ENCODE measurements at places on chromosomes 4 and X. TPM values are rescaled to one million over a fixed set of nuclear protein-coding genes. Genes with fewer than 3 reads are reported as not detected.

SPRY1 gene
- 198 TPM for total RNA-seq

TTC29 gene
- not detected for total RNA-seq

CT45A5 gene
- not detected for total RNA-seq

PTTG2 gene
- total RNA-seq: 0.90 TPM

NUDT11 gene
- total RNA-seq: 21.1 TPM

- H3K27me3 ChIP-seq: no peaks in the 10 kb centered on the region
- no peak overlapping the region for H3K4me3 ChIP-seq
- H3K4me1 ChIP-seq: no peaks in the 10 kb centered on the region
- no peak for DNase-seq
- no peak overlapping the region for H3K27ac ChIP-seq
Measured at GRCh38 chr4:10036807-10037342, 15.6 kb upstream of the SLC2A9 start.

DNA sequence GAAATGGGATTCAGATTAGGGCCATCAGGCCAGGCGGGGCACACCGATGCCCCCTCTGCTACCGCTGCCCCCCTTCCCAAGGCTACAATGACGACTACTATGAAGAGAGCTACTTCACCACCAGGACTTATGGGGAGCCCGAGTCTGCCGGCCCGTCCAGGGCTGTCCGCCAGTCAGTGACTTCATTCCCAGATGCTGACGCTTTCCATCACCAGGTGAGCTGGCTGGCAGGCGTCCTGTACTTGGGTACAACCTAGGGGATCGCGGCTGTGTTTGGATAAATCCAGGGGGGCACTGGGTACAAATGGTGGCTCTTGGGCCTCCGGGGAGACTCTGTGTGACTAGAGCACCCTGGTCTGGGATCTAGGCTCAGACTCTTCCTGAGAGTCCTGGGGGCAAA lies 1.1 kb downstream of the EMD start:
- H3K4me3 ChIP-seq: peak overlapping the region; percentile 65
- no peaks in the 10 kb centered on the region for H3K27me3 ChIP-seq
- peak; percentile 30 for DNase-seq
- H3K36me3 ChIP-seq: no peaks in the 10 kb centered on the region

- no peaks in the 10 kb centered on the region for H3K4me1 ChIP-seq
- DNase-seq: no peak
- peak overlapping the region; percentile 14 for H3K4me3 ChIP-seq
Measured at GRCh38 chr4:21827575-21827974, 121.0 kb downstream of the KCNIP4 start.

- no peak for DNase-seq
- H3K4me1 ChIP-seq: no peaks in the 10 kb centered on the region
- no peaks in the 10 kb centered on the region for H3K36me3 ChIP-seq
Measured at GRCh38 chr4:18397681-18398390, 376.3 kb upstream of the LCORL start.

DNA sequence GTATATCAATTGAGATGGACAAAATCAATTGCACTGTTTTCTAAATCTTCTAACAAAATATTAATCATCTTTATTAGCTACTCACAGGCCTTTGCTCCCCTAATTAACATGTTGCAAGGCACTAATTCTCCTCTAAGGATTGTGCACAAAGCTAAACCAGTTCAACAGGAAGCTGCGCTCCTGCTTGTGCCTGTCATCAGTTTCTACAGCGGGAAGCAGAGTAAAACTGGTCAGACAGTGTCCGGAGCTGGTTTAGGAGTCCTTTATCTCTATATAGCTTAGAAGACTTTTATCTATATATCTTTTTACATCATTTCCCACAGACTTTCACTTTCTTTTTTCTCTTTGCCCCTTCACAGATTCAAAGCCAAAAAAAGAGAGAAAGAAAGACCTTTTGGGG lies 79.1 kb downstream of the ELOVL6 start:
- DNase-seq: no peak
- no peak overlapping the region for H3K27ac ChIP-seq
- H3K4me3 ChIP-seq: no peak overlapping the region
- H3K4me1 ChIP-seq: no peaks in the 10 kb centered on the region
- H3K36me3 ChIP-seq: no peaks in the 10 kb centered on the region

GRCh38 chr4:86831262-86832130 lies 17.7 kb downstream of the SLC10A6 start:
- no peaks in the 10 kb centered on the region for H3K36me3 ChIP-seq
- peak overlapping the region; percentile 34 for H3K27ac ChIP-seq
- DNase-seq: peak; percentile 47
- H3K4me3 ChIP-seq: no peak overlapping the region

GRCh38 chr4:147786531-147786930 lies 54.6 kb downstream of the ARHGAP10 start:
- H3K36me3 ChIP-seq: no peaks in the 10 kb centered on the region
- no peak overlapping the region for H3K4me3 ChIP-seq
- H3K27ac ChIP-seq: no peak overlapping the region
- no peak for DNase-seq
- peaks cover 5% of the 10 kb centered on the region for H3K4me1 ChIP-seq
- H3K27me3 ChIP-seq: no peaks in the 10 kb centered on the region

DNA sequence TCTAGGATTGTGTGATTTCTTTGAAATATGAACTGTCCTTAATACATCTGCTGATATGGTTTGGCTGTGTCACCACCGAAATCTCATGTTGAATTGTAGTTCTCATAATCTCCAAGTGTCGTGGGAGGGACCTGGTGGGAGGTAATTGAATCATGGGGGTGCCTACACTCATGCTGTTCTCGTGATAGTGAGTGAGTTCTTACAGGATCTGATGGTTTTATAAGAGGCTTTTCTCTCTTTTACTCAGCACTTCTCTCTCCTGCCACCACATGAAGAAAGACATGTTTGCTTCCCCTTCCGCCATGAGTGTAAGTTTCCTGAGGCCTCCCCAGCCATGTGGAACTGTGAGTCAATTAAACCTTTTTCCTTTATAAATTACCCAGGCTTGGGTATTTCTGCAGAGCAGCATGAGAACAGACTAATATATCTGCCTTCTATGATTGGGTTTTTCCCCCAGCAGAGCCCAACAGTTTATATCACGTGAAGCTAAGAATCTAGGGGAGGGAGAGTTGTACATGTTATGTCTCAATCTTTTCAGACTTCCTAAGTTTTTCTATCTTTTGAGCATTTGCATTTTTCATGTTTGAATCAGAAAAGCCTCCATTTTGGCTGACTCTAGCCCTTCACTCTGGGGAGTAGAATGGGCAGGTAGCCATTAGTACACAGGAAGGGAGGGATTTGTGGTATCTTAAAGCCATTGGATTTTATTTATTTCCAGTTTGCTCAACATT lies 58.9 kb downstream of the PLAC1 start:
- no peaks in the 10 kb centered on the region for H3K36me3 ChIP-seq
- no peak overlapping the region for H3K27ac ChIP-seq
- no peaks in the 10 kb centered on the region for H3K4me1 ChIP-seq
- no peak overlapping the region for H3K4me3 ChIP-seq
- H3K27me3 ChIP-seq: no peaks in the 10 kb centered on the region
- DNase-seq: peak; percentile 38

- H3K4me1 ChIP-seq: no peaks in the 10 kb centered on the region
- H3K36me3 ChIP-seq: no peaks in the 10 kb centered on the region
- no peak for DNase-seq
- no peak overlapping the region for H3K27ac ChIP-seq
- H3K27me3 ChIP-seq: no peaks in the 10 kb centered on the region
Measured at GRCh38 chr4:1451106-1451751, 45.0 kb upstream of the NKX1-1 start.

DNA sequence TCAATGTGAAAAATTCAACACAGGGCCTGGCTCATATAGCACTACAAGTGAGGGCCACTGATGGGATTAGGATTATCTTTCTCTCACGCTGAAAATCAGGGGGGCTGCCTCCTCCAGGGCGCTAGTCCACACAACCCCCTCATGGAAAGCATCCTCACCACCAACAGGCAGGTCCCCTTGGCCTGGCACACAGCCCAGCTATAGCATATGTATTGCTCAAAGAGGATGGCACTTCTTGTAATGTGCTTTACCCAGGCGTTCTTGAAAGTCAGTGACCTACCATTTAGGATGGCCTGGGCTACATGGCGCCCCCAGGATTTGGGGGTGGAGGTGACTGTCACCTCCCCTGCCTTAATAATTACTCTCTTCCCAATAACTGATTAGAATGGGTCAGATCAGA lies 71.0 kb upstream of the LSM6 start:
- no peaks in the 10 kb centered on the region for H3K36me3 ChIP-seq
- DNase-seq: no peak
- no peak overlapping the region for H3K27ac ChIP-seq
- no peaks in the 10 kb centered on the region for H3K27me3 ChIP-seq
- H3K4me3 ChIP-seq: no peak overlapping the region

Measured in uterus (tissue), 4 donors.